ENCODE measurements at places on chromosomes 5 and 9.
A peak's percentile ranks its signal among the peaks of the same experiment; 100 is the strongest.

- peak; percentile 21 for DNase-seq
Measured at GRCh38 chr9:21121079-21121478, 20.6 kb downstream of the IFNW1 start.

DNA sequence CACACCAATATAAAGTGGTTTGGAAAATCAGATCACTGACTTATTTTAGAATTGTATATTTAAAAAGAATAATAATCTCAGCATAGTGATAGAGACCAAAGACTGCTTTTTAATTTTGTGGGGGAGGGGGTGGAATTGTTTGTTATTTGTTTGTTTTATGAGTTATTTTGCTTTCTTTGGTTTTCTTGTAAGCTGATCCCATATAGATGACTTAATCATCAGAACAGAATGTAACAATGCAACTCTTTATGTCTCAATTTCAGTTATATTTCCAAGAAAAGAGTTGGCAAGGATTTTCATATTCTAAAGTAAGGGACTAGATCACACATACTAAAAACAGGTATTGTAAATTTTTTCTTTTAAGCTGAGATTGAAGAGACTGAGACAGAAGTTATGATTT lies 984.9 kb downstream of the TLE4 start:
- DNase-seq: no peak

GRCh38 chr9:99181621-99182020 lies 40.1 kb downstream of the ALG2 start:
- DNase-seq: peak; percentile 73

- peak; percentile 40 for DNase-seq
Measured at GRCh38 chr5:156815988-156816599, 34.0 kb upstream of the PPP1R2B start.

DNA sequence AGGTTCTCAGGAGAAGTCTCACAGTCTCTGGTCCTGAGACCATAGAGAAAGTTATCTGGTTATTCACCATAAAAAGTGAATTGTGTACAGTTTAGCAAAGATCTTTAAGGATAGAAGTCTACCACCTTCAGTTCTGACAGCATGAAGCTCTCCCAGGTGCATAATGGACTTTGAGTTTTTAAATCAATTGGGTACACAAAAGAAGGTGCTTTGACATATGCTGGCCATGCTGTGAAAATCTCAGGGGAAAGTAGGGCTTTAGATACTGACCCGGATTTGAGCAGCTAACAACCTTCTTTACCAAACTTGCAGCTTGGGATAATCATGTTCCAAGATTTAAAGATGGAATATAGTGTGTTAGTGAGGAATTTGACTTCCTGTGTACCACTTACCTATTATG lies 264.2 kb downstream of the ZSWIM6 start:
- no peak for DNase-seq

- peak; percentile 15 for DNase-seq
Measured at GRCh38 chr9:750249-750967, 91.1 kb upstream of the DMRT1 start.

DNA sequence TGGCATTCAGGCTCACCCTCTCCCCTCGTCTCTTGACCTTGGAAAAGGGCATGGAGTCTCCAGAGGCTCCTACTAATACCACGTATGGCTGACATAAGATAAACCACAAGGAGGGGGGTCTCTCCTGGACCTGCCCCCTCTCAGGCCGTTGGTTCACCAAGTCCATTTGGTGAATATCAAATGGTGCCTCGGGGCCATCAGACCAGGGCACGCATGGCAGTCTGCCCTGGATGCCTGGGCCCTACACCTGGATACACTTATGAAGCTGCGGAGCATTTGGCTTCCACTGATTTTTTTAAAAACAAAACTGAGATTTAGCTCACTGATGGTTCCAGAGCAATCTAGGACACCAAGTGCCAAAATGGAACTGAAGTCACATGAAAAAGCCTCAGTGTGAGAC lies 40.3 kb upstream of the ZNF622 start:
- DNase-seq: no peak

DNA sequence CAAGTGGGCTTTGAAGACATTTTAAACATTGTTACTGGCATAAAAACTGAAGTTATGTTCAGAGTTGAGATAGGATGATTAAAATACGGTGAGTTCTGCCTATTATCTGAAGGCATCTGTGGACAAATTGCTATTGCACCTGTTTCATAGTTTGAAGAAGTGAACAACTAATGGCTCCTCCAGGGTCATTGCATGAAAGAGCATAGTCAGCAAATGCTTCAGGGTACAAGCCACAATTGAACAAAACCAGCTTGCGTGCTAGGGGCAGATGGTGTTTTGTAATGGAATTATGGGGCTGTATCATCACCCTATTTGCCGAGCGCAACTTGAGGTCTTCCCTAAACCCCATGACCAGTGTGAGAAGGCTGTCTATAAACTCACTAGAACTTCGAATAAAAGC lies 369.1 kb downstream of the MTRR start:
- DNase-seq: no peak

GRCh38 chr5:322281-322941 lies 897 bp downstream of the AHRR start:
- DNase-seq: peak; percentile 47

- no peak for DNase-seq
Measured at GRCh38 chr9:109403766-109404320, 83.0 kb upstream of the EPB41L4B start.

GRCh38 chr5:153827397-153827796 lies 211.3 kb downstream of the FAM114A2 start:
- no peak for DNase-seq

- no peak for DNase-seq
Measured at GRCh38 chr9:87670572-87671264, 55.2 kb upstream of the CTSL start.

DNA sequence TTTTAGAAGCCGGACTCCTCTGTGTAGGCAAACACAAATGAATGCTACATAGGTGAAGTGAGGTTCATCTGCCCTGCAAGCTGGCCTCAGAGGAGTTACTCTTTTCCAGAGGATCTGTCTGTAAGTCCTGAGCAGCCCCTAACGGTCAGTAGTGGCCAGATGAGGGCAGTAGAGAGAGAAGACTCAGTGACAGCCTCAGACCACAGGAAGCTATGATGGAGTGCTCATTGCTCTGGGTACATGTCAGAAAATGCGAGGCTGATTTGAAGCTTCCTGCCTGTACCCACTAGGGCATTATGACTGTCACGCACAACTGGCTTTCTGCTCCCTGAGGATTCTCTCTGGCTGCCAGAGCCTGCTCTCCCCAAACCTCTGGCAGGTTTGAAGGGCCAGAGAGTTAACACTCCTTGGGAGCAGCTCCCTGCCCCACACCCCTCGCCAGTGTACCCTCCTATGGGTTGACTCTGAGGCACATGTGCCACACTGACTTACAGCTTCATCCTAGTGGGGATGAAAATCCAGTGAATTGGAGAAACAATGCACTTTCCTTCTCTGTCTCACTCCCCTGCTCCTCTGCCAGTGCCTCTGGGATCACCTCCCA lies 141.5 kb downstream of the GABRG2 start:
- DNase-seq: peak; percentile 26

GRCh38 chr5:6236170-6236793 lies 142.1 kb downstream of the MED10 start:
- DNase-seq: no peak

- no peak for DNase-seq
Measured at GRCh38 chr9:83418283-83418682, 119.9 kb downstream of the FRMD3 start.

GRCh38 chr5:28249771-28250415 lies 1211.5 kb upstream of the CDH9 start:
- no peak for DNase-seq

- no peak for DNase-seq
Measured at GRCh38 chr5:51326844-51327243, 56.4 kb upstream of the ISL1 start.

GRCh38 chr9:128438343-128439109 lies 17.3 kb upstream of the ODF2 start:
- DNase-seq: peak; percentile 86

DNA sequence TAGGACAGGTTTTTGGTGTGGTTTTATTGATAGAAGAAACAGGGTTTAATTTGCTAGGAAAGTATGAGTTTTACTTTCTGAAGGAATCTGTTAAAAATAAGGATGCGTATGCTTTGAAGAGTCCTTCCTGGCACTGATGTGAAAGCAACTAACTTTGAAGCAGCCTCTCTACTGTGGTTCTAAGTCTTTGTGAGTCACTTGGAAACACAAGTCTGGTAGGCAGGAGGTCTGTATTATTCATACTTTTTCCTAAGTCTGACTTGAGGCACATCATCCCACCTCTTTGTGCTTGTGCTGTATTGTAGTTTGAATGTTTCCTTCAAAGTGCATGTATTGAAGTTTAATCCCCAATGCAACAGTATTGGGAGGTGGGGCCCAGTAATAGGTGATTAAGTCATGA lies 129.0 kb downstream of the TAF11L14 start:
- DNase-seq: no peak

DNA sequence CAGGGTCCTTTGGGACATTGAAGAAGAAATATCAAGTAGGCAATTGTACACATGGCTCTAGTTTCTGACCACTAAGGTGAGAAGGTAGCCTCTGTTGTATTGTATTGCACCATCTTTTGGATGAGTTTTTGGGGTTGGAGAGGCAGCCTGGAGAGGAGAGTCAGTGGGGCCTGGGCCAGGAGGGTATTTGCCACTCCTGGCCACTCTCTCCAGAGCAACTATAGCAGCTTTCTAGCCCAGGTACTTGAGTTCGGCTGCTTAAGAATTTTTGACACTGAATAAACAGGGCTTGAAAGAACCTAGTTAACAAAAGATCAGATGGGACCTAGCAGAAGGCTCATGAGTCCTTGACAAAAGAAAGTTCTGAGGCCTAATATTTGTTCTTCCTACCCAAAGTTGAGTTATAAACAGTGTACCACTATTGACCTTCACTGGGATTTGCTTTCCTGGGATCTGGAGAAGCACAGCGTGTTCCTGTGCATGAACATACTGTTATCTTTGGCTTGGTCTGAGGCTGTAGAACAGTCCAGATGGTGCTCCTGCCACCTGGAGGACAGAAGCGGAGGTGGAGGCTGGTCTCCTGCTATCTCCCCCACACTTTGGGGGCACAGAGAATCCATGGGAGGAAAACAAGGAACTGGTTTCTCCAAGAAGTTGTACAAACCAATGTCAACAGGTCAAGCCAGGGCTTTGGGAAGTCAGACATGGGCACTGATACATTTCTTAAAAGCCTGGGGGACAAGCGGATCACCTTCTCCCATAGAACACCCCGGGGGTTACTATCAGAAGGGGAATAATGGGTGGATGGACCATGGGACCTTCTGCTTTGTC lies 110.4 kb upstream of the LIFR start:
- DNase-seq: no peak

DNA sequence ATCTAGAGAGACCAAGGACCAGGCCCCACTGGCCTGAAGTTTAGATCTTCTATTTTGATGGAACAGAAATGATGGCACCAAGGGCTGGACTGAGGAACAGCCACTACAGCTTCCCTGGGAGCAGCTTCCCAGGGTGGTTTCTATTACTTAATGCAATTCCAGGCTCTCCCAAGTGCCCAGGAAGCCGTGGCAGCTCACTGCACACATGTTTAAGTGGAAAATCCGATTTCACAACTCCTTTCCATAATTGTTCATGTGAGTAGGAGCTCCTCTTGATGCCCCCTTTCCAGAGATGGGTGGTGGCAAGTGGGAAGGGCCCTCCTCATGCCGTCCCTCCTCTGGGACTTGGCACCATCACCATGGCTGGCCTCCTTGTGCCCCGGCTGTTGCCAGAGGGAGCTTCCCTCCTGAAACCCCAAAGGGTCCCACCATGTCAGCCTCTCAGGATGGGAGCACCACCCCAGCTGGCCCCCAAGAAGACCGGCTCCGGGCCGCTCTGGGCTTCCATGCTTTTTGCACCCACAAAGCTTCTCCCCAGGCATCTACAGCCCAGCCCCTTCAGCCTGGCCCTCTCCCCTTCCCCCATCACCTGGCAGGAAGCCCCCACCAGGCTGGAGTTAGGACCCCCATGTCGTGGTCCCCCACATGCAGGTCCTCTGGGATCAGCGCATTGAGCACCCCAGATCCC lies 9.1 kb upstream of the UBAC1 start:
- no peak for DNase-seq

GRCh38 chr9:135098400-135099105 lies 11.1 kb downstream of the OLFM1 start:
- no peak for DNase-seq

DNA sequence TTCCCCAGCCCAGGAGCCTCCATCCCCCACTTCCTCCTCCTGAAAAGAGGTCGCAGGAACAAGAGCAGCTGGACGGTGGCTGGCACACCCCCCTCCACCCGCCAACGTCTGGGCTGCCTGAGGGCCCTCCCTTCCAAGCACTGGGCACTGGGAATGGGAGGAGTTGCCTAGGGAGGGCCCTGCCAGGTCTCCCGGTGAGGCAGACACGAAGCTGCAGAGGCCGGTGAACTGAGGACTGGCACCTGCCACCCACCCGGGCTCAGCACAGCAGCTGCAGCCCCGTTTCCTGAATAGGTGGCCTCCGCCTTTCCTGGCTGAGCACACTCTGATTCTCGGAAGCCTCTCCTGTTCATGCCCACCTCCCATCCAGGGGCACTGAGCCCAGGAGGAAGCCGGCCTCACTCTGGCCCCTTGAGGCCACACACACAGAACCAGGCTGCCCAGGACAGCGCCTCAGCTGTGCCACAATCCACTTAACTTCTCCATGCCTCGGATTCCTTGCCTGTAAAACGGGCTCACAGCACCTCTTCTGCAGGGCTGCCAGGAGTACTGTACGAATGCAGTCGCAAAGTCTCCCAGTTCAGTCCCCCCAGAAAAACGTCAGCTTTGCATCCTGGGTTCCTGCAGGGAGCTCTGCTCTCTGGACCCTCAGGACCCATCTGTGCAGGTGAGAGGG lies 1.3 kb downstream of the NPDC1 start:
- DNase-seq: no peak

DNA sequence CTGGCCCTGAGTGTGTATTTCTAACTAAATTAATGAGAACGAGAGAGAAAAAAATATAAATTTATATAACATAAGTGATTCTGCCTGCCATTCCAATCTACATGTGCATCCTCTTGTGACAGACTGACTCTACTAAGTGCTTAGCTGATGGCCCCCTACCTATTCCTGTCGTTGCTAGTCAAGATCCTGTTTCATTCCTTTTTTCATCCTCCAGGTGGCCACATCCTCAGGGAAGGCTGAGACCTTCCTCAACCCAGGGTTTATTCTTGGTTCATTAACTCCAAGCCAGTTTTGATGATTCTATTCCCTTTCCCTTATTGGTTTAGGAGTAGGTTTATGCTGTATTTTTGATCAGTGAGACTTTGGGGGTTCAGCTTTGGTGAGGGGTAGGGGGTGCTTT lies 201.3 kb downstream of the C9orf152 start:
- DNase-seq: no peak

DNA sequence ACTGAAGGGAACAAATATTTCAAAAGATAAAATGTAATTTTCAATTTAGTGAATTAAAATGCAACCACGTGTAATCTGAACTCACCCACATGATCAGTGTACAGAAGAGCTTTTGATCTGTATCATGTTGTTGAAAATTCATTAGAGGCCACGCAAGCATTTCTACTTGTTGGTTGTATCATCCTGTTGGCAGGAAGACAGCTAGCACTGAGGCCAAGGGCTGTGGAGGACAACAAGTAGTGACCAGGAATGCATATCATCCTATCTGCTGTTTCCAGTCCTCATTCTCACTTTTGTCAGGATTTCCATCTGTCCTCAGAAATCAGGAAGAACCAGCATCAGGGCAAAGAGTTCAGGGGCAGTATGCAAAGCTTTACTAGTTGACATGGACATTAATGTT lies 29.9 kb upstream of the CKS2 start:
- no peak for DNase-seq

- no peak for DNase-seq
Measured at GRCh38 chr9:30476826-30477225, 1907.6 kb upstream of the ACO1 start.
